ENCODE measurements at places on chromosomes 16 and 17. TPM values are rescaled to one million over a fixed set of nuclear protein-coding genes. Genes with fewer than 3 reads are reported as not detected.

The KRT39 gene
- not detected for total RNA-seq

The TACO1 gene
- total RNA-seq: 26.3 TPM

The KRT12 gene
- not detected for total RNA-seq

The NFATC2IP gene
- 17.4 TPM for total RNA-seq

The CNGB1 gene
- 0.65 TPM for total RNA-seq

The RPH3AL gene
- total RNA-seq: 16.2 TPM

The ZFP90 gene
- 16.9 TPM for total RNA-seq

The HOXB8 gene
- not detected for total RNA-seq

The RAB26 gene
- total RNA-seq: 0.49 TPM

The SLFN14 gene
- not detected for total RNA-seq

The KCTD11 gene
- total RNA-seq: 48.4 TPM
